ENCODE measurements at places on chromosomes 3 and 15. TPM values are rescaled to one million over a fixed set of nuclear protein-coding genes. Genes with fewer than 3 reads are reported as not detected.

Gene CPLX3
- total RNA-seq, result 1.2 TPM

Gene ABCC5
- 49.4 TPM for total RNA-seq

Gene ZBTB47
- 118 TPM for total RNA-seq

- DNase-seq, result no peak
Measured at GRCh38 chr3:177098551-177098950, 98.7 kb downstream of the TBL1XR1 start.

DNA sequence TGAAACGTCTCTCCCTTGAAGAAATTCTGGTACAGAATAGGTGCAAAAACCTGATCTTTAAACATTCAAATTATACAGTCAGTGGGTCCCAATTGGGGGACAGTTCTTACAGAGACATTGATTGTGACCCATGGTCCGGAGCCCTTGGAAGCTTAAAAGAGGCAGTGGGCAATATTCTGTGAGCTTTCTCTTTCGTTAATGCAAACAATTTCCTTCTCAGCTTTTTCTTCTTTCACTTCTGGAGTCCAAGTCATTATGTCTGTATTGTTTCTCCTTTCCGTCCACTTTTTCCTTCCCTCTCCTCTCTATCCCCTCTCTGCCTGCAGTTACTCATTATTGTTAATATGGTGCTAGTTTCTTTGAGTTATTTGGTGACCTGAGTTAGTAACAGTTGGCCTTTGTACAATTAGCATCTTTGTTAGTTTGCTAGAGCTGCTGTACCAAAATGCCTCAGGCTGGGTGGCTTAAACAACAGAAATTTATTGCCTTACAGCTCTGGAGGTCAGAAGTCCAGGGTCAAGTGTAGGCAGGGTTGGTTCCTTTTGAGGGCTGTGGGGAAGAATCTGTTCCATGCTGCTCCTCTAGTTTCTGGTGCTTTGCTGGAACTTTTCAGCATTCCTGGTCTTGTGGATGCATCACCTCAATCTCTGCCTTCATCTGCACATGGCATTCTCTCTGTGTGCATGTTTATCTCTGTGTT, 102.6 kb downstream of the GMPS start:
- DNase-seq, result no peak

GRCh38 chr3:44993471-44994205, 17.6 kb downstream of the EXOSC7 start:
- DNase-seq, result no peak

- DNase-seq, result no peak
Measured at GRCh38 chr3:3089017-3089416, 21.2 kb downstream of the IL5RA start.

Gene RBP2
- total RNA-seq, result not detected

- no peak for DNase-seq
Measured at GRCh38 chr3:123833398-123833785, 50.7 kb downstream of the MYLK start.

GRCh38 chr3:97822359-97822775, 556 bp downstream of the CRYBG3 start:
- peak; percentile 53 for DNase-seq

Gene JMJD7
- 12.1 TPM for total RNA-seq

Gene FBXW12
- total RNA-seq, result not detected

DNA sequence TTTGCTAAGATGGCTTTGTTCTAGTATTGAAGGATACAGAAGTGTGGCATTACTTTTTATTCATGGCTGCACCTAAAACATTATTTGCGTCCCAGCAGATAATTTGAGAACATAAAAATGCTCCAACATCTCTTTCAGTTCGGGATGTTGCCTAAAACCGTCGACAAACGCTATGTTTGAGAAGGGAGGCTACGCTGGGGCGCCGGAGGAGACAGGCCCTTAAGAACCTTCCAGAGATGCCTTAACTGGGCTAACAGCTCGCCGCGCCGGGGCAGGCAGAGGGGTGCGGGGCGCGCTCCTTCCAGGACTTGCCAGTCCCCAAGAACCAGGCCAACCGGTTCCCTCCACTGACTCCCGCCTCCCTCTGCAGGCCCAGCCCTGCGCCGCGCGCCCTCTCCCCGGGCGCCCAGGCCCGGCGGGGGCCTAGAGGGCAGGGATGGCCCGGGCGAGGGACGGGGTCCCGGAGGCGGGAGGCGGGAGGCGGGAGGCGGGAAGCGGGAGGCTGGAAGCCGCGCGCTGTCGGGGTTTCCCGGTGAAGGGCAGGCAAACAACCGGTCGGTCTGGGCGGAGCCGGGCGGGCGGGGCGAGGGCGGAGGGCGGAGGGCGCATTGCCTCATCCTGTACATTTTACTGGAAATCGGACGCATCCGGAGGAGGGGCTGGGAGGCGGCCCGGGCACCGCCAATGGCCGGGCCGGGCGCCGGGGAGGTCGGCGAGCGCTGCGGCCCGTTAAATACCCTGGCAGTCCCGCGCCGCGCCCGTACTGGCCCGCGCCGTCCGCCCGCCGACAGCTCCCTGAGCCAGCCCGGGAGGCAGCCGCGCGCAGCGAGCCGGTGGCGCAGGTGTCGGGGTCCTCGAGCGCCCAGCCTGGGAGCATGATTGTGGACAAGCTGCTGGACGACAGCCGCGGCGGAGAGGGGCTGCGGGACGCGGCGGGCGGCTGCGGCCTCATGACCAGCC, at the start of gene NFKBIZ:
Gene NFKBIZ, plus strand, starts transcription at position 761 of the 960 bp plus-strand sequence. Its CDS starts 115 bp downstream, at position 876.
- DNase-seq, result peak; percentile 97

Gene AMT
- total RNA-seq, result 29.0 TPM

Gene CCDC33
- total RNA-seq, result 0.11 TPM

- no peak for DNase-seq
Measured at GRCh38 chr3:104735691-104736090, 631.0 kb upstream of the ALCAM start.

Gene CLSTN2
- total RNA-seq, result 7.0 TPM

Measured in left ventricle myocardium inferior (tissue), 1 donor.